ENCODE measurements at places on chromosomes 16 and 17. TPM values are rescaled to one million over a fixed set of nuclear protein-coding genes. Genes with fewer than 3 reads are reported as not detected.

NGFR gene
- total RNA-seq, result 13.2 TPM

DNA sequence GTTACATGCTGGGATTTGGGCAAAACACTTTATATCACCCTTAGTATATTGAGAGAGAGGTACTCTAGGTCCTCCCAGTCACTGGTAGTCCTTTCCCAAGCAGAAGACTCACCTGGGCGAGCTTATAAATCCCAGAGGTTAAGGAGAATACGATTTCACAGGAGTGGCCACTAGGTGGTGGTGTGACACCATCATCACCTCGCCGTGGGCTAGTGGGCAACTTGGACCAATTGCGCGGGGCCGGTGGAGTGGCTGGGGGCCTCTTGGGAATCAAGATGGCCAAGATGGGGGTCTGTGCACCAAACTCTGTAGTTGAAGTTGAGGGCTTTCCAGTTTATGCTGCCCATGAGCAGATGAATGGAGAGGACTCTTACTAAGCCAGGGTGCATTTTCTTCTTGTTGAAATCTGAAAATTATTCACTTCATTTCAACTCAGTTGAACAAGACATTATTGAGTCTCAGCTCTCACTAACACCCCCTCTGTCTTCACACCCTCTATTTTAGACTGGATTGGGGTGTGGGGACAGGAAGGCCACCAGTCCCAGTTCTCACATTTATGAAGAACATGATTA is 38.2 kb upstream of the PIRT start:
- no peak overlapping the region for H3K4me3 ChIP-seq
- DNase-seq, result peak; percentile 50
- H3K27me3 ChIP-seq, result no peaks in the 10 kb centered on the region
- H3K36me3 ChIP-seq, result no peaks in the 10 kb centered on the region
- no peaks in the 10 kb centered on the region for H3K4me1 ChIP-seq

DCAF7 gene
- total RNA-seq, result 81.0 TPM

DNA sequence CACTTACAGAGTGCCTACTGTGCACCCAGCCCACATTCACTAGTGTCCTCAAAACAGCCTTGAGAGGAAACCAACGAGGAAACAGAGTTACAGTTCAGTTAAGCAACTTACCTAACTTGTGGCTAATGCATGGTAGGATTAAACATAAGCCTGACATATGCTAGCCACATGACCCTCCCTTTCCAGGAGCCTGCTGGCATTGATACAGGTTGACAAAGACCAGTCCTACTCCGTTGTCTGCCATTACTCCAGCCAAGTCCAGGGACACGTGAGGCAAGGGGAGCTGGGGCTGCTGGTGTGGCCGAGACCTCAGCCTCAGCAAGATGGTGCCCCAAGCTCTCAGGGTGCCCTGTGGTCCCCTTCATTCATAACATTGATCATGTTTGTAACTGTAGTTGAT is 37.9 kb downstream of the SNX20 start:
- H3K4me1 ChIP-seq, result no peaks in the 10 kb centered on the region
- DNase-seq, result no peak
- no peak overlapping the region for H3K4me3 ChIP-seq
- H3K27me3 ChIP-seq, result no peaks in the 10 kb centered on the region

GRCh38 chr17:4074831-4075495 is 67.9 kb downstream of the ZZEF1 start:
- DNase-seq, result no peak
- H3K4me1 ChIP-seq, result no peaks in the 10 kb centered on the region
- H3K36me3 ChIP-seq, result peaks cover 9% of the 10 kb centered on the region
- H3K27me3 ChIP-seq, result no peaks in the 10 kb centered on the region
- no peak overlapping the region for H3K27ac ChIP-seq
- H3K4me3 ChIP-seq, result no peak overlapping the region

DNA sequence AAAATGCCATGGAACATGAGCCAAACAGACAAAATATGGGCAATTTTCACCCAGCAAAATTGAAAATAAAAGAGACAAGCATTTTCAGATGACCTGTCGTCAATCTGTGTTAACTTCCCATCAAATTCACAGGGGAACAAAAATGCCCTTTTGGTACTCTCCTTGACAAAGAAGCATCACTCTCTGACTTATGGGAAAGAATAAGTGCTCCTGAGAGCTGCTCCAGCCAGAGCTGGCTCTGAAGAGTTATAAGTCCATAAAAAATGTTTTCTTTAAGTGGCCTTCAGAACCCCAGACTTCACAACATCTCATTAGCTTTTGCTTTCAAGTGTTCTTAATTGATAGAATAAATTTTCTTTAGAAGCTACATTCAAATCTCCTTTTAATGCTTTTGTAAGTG is 721.4 kb upstream of the GOT2 start:
- DNase-seq, result peak; percentile 49
- no peaks in the 10 kb centered on the region for H3K4me1 ChIP-seq
- H3K36me3 ChIP-seq, result no peaks in the 10 kb centered on the region
- no peak overlapping the region for H3K27ac ChIP-seq
- H3K27me3 ChIP-seq, result no peaks in the 10 kb centered on the region
- H3K4me3 ChIP-seq, result no peak overlapping the region

GRCh38 chr16:77414752-77415231 is 20.0 kb downstream of the ADAMTS18 start:
- H3K27me3 ChIP-seq, result no peaks in the 10 kb centered on the region
- H3K4me1 ChIP-seq, result no peaks in the 10 kb centered on the region
- no peak for DNase-seq
- H3K36me3 ChIP-seq, result no peaks in the 10 kb centered on the region

DNA sequence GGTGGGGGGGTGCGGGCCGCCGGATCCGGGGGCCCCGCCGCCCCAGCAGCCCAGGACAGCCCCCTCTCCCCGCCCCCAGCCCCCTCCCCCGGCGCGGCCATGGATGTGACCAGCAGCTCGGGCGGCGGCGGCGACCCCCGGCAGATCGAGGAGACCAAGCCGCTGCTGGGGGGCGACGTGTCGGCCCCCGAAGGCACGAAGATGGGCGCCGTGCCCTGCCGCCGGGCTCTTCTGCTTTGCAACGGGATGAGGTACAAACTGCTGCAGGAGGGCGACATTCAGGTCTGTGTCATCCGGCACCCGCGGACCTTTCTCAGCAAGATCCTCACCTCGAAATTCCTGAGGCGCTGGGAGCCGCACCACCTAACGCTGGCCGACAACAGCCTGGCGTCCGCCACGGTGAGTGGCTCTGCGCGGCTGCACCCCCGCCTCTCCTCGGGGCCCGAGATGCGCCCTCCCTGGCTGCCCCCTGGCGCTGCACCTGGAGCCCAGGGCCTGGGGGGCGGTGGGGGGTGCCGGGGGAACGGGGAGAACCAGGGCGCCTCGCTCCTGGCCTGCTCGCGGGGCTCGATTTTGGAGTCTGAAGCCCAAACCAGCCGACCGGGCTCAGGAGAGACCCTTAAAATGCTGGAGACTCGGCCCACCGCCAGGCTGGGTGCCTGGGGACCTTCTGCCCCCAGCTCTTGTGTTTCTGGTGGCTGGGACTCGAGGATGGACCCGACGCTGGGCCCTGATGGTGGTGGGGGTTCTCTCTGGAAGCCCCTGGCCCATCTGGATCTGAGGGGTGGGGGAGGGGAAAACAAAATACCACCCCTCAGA is 744 bp downstream of the CMIP start:
- H3K4me3 ChIP-seq, result peak overlapping the region; percentile 78
- H3K36me3 ChIP-seq, result no peaks in the 10 kb centered on the region
- no peaks in the 10 kb centered on the region for H3K27me3 ChIP-seq
- peaks cover 20% of the 10 kb centered on the region for H3K4me1 ChIP-seq
- DNase-seq, result peak; percentile 83

Data from kidney (tissue), 22 donors.